Activated T-cell treated with anti-CD3 and anti-CD28 coated beads for 48 hours (primary cell): ENCODE measurements at places on chromosomes 3 and 15.

- no peak for DNase-seq
Observed at GRCh38 chr3:83003917-83004316, 1242.5 kb upstream of the GBE1 start.

- no peak for DNase-seq
Observed at GRCh38 chr3:113557374-113557773, 25.0 kb downstream of the SIDT1 start.

- DNase-seq: no peak
Observed at GRCh38 chr3:46867550-46867898, 4.3 kb upstream of the MYL3 start.

DNA sequence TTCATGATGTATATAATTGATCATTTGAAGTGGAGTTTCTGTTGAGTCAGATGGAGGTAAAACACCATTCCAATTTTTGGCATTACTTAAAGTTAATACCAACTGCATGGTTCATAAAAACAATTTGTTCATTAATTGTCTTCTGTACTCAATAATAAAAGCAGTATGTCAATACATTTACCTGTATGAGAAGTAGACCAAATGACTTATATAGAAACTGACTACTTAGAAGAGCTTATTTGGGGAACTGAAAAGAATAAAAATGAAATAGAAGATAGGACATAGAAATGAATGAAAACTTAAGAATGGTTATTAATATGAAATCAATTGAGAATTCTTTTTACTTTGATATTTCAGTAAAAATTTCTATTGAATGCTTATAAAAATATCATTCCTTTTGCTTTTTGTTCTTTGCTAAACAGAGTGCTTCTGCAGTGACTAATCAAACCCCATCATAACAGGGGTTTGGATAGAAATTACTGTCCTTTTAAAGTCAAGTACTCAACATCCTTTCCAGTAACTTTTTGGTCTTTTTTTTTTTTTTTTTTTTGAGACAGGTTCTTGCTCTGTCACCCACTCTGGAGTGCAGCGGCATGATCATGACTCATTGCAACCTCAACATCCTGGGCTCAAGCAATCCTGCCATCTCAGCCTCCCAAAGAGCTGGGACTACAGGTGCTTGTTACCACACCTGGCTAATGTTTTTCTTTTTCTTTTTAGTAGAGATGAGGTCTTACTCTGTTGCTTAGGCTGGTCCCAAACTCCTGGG is 6.5 kb upstream of the CRYBG3 start:
- peak; percentile 8 for DNase-seq

GRCh38 chr3:61269435-61269834 is 18.2 kb upstream of the FHIT start:
- DNase-seq: no peak

DNA sequence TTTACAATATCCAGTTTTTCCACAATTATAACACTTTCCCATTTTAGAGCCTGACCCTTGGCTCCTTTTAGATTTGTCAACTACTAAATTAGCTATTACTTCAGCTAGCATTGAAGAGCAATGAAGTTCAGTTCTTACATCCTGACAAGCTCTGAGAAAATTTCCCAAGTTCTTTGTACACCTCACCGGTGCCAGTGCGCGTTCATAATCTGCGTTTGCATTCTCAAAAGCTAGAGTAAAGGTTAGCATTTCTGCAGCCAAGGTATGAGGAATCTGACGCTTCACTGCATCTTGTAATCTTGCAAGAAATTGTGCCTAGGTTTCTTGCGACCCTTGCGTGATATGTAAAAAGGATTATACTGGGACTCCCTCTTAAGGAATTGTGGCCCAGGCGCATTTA is 25.2 kb upstream of the XCR1 start:
- DNase-seq: no peak

GRCh38 chr3:10907262-10907661 is 85.3 kb upstream of the SLC6A1 start:
- DNase-seq: no peak
